ENCODE measurements at places on chromosomes 2 and 18. TPM values are rescaled to one million over a fixed set of nuclear protein-coding genes. Genes with fewer than 3 reads are reported as not detected.

- no peak for DNase-seq
These were observed 10.6 kb downstream of the ZFP36L2 start for GRCh38 chr2:43215673-43216255.

DNA sequence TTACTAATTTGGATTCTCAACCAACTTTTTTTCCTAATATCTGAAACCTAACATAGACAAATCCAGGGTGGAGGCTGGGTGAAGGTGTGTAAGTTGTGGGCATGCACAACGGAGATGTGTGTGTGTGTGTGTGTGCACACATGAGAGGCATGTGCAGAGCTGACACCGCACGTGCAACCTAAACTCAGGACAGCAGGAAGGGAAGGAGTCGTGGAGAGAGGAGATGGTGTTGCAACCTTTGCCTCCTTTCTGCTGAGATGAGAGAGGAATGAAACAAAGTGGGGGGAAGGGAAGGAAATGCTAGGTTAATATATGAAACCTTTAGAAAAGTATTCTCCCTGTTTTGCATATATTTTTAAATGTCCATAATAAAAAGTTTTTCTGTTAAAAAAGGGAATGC is 64.7 kb downstream of the KCTD1 start:
- DNase-seq = no peak

GRCh38 chr2:130347220-130347925 is 4.7 kb downstream of the IMP4 start:
- peak; percentile 60 for DNase-seq

DNA sequence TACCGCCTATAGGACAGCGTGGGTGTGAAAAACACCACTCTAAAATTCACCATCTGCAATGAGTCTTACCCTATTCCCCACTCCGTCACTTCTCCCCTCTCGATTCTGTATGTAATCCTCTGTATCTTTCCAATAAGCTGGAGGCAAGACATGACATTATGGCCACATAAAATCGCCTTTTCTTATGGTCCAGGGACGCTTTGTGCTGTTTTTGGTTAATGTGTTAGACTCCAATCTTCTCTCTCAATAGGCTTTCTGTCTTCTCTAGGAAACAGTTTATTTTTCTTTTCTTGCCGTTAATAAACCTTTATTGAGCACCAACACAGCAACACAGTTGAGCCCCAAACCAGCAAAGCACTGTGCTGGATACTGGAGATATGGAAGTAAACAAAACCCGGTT is 37.9 kb upstream of the ZCCHC2 start:
- DNase-seq = no peak

GRCh38 chr2:182545420-182546167 is 118.8 kb upstream of the PDE1A start:
- no peak for DNase-seq

DNA sequence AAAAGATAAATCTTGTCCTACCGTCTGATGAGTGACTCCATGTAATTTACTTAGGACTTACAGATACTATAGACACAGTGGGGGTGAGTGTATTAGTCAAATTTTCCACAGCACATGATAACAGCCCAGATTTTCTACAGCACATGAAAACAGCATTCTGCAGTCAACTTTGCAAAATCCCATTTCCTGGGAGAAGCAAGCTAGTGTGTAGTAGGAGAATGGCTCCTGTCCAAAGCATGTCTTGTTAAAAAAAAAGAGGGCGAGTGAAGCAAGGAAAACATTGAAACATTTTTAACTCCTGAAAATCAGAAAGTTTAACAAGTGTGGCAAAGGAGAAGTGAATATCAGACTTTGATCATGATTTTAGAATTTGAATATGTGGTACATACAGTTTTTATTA is 817.8 kb upstream of the FAM98A start:
- DNase-seq = no peak

GRCh38 chr2:241194811-241195210 is 6.3 kb downstream of the ANO7 start:
- no peak for DNase-seq

GRCh38 chr2:42826231-42826630 is 33.8 kb upstream of the HAAO start:
- no peak for DNase-seq

DNA sequence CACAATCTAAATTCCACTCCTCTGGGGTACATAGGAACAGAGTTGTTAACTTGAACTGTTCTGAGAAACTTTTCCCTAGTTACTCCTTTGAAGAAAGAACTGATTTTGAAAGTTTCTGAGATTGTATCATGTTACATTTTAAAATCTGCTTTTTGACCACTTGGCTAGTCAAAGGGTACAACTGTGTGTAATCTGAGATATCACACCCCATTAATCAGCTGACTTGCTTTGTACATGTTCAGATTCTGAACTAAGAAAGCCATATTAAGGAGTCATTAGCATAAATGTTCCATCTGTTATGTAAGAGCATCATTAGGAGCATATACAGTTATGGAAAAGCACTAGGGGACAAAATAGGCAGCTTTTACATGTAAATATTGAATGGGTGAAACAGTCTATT is 3.8 kb upstream of the WDR35 start:
- DNase-seq = no peak

DNA sequence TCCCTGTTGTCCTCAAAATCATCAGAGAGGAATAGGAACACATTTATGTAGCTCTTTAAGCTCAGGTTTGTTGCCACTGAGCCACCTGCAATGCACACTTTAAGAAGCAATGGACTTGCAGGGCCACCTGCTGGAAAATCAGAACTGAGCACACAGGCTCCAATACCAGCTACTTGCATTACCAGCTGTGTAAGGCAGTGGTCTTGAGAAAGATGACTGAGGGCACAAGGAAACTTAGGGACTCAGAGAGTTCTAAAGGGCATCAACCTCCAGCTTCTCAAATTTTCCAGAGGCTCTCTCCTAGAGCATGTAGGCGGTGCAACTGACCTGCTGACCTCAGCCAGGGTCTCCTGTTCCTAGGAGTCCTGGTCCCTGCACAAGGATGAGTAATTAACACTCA is 2.5 kb upstream of the CNDP2 start:
- DNase-seq = no peak

DNA sequence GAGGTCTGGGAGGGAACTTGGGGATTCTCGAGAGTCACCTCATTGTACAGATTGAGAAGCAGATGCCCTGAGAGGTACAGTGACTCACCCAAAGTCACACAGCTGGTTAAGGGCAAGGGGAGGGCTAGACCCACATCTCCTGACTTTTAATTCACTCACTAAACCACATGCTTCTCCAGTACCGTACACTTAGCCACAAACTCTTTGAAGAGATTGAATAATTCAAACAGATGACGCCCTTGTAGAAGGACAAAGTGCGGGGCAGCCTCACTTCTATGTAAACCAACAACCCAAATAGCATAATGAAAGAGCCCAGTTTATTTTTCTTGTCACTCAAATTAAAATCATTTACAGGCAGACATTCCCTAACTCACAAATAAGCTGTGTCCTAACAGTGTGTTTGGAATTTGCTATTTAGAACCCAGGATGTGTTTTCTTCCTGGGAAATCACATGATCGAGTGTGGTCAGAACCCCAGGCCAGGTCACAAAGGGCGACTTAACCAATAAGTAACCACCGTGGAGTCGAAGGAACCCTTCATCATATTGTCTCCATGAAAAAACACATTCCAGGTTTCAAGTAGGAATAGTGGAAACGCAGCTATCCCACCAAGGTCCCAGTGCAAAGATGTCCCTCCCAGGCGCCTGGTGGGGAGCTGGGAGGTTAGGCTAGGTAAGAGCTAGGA is 35.8 kb upstream of the PTPN4 start:
- no peak for DNase-seq

GRCh38 chr2:19360966-19361321 is 2.5 kb upstream of the OSR1 start:
- no peak for DNase-seq

- DNase-seq = peak; percentile 92
These were observed 501 bp downstream of the RETREG2 start for GRCh38 chr2:219178377-219179175.

PECR gene
- total RNA-seq = 9.1 TPM

ANKRD36 gene
- 5.1 TPM for total RNA-seq

AQP12A gene
- total RNA-seq = not detected

FAM124B gene
- total RNA-seq = 2.5 TPM

CHRNG gene
- not detected for total RNA-seq

PTGR3 gene
- total RNA-seq = 23.7 TPM

PAX8 gene
- 1.3 TPM for total RNA-seq

BCL2 gene
- 37.5 TPM for total RNA-seq

ASNSD1 gene
- total RNA-seq = 46.1 TPM

CYP27A1 gene
- 24.8 TPM for total RNA-seq

GNLY gene
- total RNA-seq = 0.84 TPM

KATNAL2 gene
- total RNA-seq = 4.7 TPM

Measured in esophagus muscularis mucosa (tissue), 4 donors.